Aorta (tissue), 5 donors: ENCODE measurements at places on chromosomes 2 and 18.

DNA sequence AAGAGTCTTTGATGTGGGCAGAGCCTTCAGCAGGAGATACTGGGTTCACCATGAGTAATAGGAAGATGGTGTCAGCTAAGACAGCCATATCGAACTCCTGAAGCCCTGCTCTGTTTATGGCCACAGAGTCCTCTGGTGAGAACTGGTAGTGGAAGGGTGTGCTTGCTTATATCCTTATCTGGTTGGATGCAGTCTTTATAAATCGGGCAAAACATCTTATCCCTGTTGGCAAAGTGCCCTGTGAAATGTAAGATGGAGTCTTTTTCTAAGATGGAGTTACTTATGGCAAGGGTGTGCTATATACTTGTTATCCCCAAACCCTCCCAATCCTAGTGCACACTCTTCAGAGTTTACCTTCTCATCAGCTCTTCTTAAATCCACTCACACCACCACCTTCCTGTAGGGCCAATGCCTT lies 190.8 kb upstream of the PARD3B start:
- H3K36me3 ChIP-seq, result no peaks in the 10 kb centered on the region
- DNase-seq, result no peak
- no peak overlapping the region for H3K4me3 ChIP-seq

DNA sequence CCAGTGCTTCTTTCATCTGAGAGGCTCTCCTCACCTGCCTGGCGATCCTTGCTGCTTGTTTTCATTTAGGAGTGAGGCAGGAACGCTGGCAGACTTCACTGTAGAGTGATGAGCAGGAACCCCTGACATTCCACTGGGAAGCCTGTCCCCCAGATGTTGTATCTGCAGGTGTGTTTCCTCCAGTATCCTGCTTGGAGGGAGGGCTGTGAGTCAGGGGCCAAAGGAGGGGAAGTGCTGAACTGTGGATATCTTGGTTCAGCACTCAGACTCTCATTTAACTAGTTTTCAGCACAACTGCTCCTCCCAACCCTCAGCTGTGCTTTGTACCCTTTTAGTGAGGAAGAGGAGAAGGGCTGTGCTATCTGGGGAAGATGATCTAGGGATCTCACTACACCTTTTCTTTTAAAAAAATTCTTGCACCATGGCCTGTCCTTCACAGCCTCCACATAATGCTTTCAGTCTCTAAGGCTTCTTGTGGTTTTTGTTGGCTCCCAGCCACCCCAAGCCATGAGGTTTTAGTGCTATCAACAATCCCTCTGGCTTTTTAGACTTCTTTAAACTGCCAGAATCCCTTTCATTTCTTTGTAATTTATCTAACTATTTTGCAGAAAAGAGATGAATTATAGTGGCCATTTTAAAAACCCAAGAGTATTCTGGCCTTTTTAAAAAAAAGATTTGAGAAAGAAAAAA lies 11.2 kb downstream of the ANKAR start:
- H3K27ac ChIP-seq, result no peak overlapping the region
- H3K4me3 ChIP-seq, result no peak overlapping the region
- no peaks in the 10 kb centered on the region for H3K36me3 ChIP-seq
- DNase-seq, result peak; percentile 67
- H3K27me3 ChIP-seq, result no peaks in the 10 kb centered on the region
- H3K4me1 ChIP-seq, result no peaks in the 10 kb centered on the region

DNA sequence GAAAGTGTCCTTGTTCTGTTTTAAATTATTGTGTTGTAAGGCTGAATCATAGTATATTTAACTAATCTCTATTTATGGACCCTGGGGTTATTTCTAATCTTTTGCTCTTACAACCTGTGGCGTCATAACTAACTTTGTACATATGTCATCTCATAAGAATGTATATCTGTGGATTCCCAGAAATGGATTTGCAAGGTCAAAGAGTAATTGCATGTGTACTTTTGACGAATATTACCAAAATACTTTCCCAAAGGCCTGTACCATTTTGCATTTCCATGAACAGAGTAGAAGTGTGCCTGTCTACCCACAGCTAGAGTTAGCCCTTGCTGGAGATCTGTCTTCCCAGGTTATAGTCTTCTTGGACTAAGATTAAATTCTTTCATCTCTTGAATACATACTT lies 42.8 kb downstream of the SEMA4F start:
- DNase-seq, result no peak
- H3K4me3 ChIP-seq, result no peak overlapping the region
- H3K4me1 ChIP-seq, result no peaks in the 10 kb centered on the region
- no peaks in the 10 kb centered on the region for H3K27me3 ChIP-seq

DNA sequence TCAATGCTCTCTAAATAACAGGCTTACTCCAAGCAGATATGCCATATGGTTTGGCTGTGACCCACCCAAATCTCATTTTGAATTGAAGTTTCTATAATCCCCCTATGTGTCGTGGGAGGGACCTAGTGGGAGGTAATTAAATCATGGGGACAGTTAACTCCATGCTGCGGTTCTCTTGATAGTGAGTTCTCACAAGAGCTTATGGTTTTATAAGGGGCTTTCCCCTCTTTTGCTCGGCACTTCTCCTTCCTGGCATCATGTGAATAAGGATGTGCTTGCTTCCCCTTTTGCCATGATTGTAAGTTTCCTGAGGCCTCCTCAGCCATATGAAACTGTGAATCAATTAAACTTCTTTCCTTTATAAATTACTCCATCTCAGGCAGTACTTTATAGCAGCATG lies 302.7 kb upstream of the ZC3H15 start:
- H3K27me3 ChIP-seq, result no peaks in the 10 kb centered on the region
- no peak overlapping the region for H3K27ac ChIP-seq
- H3K4me1 ChIP-seq, result peaks cover 3% of the 10 kb centered on the region
- H3K4me3 ChIP-seq, result no peak overlapping the region
- no peak for DNase-seq
- H3K36me3 ChIP-seq, result no peaks in the 10 kb centered on the region

DNA sequence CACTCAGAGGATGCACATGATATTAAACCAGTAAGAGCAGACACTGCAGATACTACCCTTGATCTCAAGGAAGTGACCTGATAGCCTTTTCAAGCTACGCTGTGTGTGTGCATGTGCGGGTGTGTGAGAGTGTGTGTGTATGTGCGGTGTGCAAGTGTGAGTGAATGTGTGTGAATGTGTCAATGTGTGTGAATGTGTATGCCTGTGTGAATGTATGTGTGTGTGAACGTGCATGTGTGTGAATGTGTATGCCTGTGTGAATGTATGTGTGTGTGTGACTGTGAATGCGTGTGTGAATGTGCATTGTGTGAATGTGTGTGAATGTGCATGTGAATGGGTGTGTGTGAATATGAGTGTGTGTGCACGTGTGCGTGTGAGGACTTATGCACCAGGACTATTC lies 53.8 kb downstream of the KCNG2 start:
- no peak overlapping the region for H3K4me3 ChIP-seq
- H3K27me3 ChIP-seq, result no peaks in the 10 kb centered on the region
- DNase-seq, result peak; percentile 32
- no peak overlapping the region for H3K27ac ChIP-seq

GRCh38 chr2:127911737-127912136 lies 26.0 kb upstream of the AMMECR1L start:
- H3K27ac ChIP-seq, result no peak overlapping the region
- no peak overlapping the region for H3K4me3 ChIP-seq
- no peaks in the 10 kb centered on the region for H3K4me1 ChIP-seq
